ENCODE measurements at places on chromosomes 2 and 18.

DNA sequence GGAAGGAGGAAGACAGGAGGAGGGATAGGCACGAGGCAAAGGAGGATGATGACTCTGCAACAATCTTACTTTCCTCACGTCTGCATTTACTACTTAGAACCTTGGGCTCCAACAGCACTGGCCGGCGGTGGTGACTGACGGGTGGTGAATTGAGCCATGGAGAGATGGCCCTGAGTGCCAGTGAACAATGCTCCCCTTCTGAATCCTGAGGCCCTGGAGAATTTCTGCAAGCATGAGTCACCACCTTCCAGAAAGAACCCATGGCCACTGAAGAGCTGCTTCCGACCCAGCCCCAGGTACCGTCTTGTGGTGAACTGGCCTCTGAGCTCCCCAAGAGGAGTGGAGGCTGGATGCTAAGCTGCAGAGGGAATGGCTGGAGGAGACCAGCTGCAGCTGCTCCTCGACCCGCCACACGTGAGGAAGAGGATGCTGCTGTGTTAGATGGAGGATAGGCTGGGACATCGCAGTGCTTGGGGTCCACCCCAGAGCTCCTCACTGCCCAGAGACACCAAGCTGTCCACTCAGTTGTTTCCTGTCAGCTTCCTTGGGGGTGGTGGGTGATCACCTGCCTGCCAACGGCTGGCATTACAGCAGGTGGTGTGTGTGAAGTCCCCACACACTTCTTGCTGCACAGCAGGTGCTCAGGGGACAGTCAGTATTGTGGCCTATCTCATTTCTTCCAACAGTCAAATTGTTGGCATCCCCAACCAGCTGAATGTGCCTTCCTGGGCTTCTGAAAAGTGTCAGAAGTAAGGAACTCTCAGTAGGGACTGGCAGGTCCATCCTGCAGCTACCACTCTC lies 186.5 kb upstream of the ID2 start:
- no peak for DNase-seq

GRCh38 chr2:21939967-21940366 lies 816.2 kb downstream of the TDRD15 start:
- DNase-seq: no peak

DNA sequence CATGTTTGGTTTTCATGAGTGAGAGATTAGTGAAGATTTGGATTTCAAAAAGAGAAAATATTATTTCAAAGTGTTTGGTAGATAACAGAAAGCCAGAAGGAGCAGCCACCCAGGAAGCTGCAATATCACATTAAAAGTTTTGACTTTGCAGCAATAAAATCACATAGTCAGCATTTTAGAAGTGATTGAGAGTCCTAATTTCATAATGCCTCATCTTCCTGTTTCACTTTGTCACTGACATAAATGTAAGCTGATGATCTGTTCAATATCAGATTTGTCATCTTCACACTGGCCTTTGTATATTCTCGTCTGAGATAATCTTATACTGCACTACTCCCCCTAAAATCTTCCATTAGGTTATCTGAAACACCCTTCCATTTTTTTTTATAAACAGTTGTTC lies 690.5 kb downstream of the ADCYAP1 start:
- no peak for DNase-seq

DNA sequence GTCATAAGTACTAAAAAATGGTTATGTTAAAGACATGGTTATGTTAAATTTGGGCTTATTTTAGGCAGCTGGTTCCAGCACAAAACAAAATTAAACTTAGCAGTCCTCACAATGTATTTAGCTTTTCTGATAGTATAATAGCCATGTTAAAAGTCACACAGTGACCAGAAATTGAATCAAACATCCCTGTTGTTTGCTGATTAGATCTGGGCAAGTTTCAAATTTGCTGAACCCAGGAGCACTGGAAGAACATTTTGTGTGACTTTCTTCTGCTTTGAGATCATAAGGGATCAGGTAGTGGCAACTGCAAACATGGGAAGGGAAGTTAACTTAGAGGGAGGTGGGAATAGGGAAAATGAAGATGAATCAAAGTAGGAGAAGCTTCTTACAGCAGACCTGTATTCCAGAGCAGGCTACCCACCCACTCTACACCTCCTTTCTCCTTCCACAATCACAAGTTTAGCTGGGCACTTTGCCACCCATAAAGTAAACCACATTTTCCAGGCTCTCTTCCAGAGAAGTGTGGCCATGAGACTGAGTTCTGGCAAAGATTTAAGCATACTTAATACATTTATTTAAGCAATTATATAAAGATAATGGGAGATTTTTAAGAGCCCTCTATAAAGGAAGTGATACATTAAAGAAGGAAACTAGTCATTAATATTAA lies 616.1 kb upstream of the LRATD1 start:
- no peak for DNase-seq

DNA sequence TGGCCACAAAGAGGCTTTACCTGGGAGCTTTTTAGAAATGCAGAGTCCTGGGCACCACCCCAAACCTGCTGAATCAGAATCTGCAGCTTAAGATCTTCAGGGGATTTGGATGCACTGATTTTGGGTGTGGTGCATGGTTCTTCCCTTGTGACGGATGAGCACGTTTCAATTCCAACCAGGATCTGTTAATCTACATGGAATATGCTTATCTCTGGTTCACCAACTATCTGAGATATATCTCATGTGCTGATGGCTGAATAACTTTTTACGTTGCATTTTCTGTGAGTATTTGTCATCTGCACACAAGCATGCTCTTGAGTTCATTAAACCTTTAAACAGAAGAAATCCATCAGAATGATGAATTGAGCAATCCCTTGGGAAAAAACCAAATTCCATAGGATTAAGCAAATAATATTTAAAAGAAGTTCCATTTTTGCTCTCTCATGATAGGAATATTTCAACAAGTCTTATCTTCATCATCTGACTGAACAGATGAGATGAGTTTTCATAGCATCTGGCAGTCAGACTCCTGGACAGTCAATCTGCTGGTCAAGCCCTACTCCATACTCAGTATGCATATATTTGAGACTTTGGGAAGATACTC lies 120.6 kb downstream of the PLB1 start:
- no peak for DNase-seq

All from Jurkat, Clone E6-1 (cell line).